ENCODE measurements at places on chromosomes 6 and 20.
A peak's percentile ranks its signal among the peaks of the same experiment; 100 is the strongest.

GRCh38 chr20:42260184-42260583, 642.0 kb upstream of the CHD6 start:
- no peaks in the 10 kb centered on the region for H3K36me3 ChIP-seq
- H3K4me1 ChIP-seq = no peaks in the 10 kb centered on the region
- H3K4me3 ChIP-seq = no peak overlapping the region
- DNase-seq = no peak

DNA sequence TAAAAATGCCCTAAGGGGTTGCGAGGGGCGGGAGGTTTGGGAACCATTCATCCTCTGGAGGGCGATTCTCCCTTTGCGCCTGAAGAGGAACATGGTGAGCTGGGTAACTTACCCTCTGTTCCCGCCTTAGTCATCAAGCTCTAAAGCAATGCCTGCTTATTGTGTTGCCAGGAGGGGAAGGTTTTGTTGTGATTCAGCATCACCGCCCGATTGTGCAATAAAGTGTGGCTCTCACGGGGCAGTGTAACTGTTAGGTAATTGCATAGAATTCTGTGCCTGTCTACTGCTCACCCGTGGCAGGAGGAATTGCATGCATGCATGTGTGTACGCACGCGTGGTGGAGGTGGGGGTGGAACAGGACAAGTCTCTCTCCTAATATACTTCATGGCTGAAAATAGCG, 95.5 kb upstream of the AGPAT4 start:
- peaks cover 7% of the 10 kb centered on the region for H3K4me1 ChIP-seq
- DNase-seq = peak; percentile 96
- H3K4me3 ChIP-seq = no peak overlapping the region
- H3K36me3 ChIP-seq = no peaks in the 10 kb centered on the region

- H3K27ac ChIP-seq = no peak overlapping the region
- H3K4me3 ChIP-seq = no peak overlapping the region
- H3K36me3 ChIP-seq = no peaks in the 10 kb centered on the region
- H3K4me1 ChIP-seq = peaks cover 22% of the 10 kb centered on the region
Observed at GRCh38 chr6:3334555-3334954, 75.8 kb downstream of the PSMG4 start.

DNA sequence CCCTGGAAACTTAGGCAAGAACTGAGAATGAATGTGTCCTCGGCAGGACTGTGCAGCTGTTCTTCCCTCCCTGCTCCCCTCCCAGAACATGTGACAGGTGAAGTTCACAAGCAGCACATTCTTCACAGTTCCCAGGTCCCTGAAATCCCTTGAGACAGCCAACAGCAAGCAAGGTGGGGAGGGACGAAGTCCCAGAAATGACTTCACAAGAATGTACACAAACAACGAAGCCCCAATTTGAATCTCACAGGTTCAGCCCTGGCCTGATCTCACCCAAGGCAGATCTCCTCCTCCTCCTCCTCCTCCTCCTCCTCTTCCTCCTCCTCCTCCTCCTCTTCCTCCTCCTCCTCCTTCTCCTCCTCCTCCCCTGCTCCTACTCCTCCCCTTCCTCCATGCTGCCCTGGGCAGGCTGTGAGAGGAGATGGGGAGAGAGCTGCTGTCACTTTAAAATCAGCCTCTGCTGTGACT, 32.4 kb downstream of the WRNIP1 start:
- no peaks in the 10 kb centered on the region for H3K36me3 ChIP-seq
- no peak overlapping the region for H3K27ac ChIP-seq
- peaks cover 4% of the 10 kb centered on the region for H3K4me1 ChIP-seq
- no peaks in the 10 kb centered on the region for H3K27me3 ChIP-seq
- no peak overlapping the region for H3K4me3 ChIP-seq

- H3K4me1 ChIP-seq = peaks cover 2% of the 10 kb centered on the region
- no peaks in the 10 kb centered on the region for H3K27me3 ChIP-seq
- DNase-seq = no peak
- H3K4me3 ChIP-seq = no peak overlapping the region
Observed at GRCh38 chr6:136677344-136677743, 114.9 kb downstream of the MAP3K5 start.

DNA sequence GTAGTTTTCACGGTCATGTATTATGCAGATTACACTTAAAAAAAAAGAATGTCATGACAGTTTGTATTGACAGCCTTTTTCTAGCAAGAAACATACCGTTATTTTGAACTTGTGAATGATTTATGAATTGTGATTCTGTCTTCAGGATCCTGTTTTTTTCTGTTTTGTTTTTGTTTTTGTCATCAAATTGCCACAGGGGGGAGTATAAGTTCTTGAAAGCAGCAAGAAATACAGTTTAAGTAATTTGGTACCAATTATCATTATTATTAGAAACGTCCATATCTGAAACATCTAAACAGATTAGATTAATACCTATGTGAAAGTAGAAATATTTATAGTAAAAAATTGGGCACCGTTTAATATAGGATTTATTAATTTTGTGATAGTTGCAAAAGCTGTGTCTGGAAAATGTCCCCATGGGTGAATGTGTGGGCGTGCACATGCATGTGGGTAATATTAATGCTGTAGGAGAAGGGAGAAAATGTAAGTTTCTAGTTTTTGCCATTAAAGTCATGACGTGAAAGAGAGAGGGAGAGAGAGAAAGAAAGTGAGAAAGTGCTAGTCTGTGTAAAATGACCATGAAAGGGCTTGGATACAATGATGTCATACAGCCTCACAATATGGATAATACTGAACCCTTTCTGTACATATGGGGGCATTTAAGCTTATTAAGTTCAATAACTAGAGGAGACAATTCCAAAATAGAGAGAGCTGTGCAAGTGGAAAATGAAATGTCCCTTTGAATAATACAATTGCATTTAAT, 9.4 kb upstream of the CCN2 start:
- H3K4me3 ChIP-seq = no peak overlapping the region
- no peak for DNase-seq
- peaks cover 9% of the 10 kb centered on the region for H3K4me1 ChIP-seq
- H3K36me3 ChIP-seq = no peaks in the 10 kb centered on the region

- no peak overlapping the region for H3K27ac ChIP-seq
- H3K4me3 ChIP-seq = no peak overlapping the region
- no peaks in the 10 kb centered on the region for H3K36me3 ChIP-seq
- DNase-seq = no peak
- H3K27me3 ChIP-seq = peaks cover 88% of the 10 kb centered on the region
Observed at GRCh38 chr6:10410207-10411050, 4.4 kb downstream of the TFAP2A start.

DNA sequence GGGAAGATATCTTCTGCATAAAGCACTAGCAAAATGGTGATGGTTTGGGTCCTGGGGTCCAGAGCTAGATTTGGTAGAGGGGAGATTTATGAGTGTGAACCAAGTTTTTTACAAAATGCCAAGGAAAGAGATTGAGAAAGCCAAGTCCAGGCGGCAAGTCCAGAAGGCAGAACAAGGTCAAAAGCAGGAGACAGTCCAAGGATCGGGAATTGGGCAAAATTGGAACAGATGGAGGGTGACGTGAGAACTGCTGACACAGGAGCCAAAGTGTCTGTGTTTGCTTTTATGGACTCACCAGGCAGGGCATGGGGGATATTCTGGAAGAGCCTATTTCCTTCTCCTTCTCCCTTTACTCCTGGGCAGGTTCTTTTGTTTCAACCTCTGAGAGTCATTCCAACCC, 4.1 kb downstream of the NHLRC1 start:
- no peaks in the 10 kb centered on the region for H3K36me3 ChIP-seq
- no peak overlapping the region for H3K27ac ChIP-seq
- no peaks in the 10 kb centered on the region for H3K27me3 ChIP-seq

GRCh38 chr6:123575188-123575587, 61.6 kb downstream of the TRDN start:
- H3K4me3 ChIP-seq = no peak overlapping the region
- no peaks in the 10 kb centered on the region for H3K27me3 ChIP-seq
- DNase-seq = no peak
- no peak overlapping the region for H3K27ac ChIP-seq

DNA sequence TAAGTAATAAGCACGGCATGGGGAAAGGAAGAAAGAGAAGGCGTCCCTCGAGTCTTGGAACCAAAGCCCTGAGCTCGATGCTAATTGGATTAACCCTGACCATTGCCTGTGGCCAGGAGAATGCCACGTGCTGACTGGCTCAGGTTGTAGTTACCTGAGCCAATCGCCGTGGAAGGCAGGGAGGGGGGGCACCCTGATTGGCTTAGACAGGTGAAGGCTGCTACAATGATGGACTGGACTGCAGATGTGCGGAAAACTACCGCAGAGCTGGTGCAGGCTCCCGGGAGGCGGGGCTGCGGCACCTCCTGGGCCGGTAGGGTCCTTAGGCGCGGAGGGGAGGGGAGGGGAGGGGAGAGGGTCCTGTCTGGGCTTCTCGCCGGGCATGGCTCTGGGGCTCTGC, 121.3 kb downstream of the TFAP2C start:
- no peaks in the 10 kb centered on the region for H3K4me1 ChIP-seq
- DNase-seq = no peak
- no peaks in the 10 kb centered on the region for H3K36me3 ChIP-seq

- DNase-seq = no peak
- H3K4me3 ChIP-seq = peak overlapping the region; percentile 85
- peaks cover 30% of the 10 kb centered on the region for H3K36me3 ChIP-seq
- H3K27ac ChIP-seq = peak overlapping the region; percentile 83
- H3K27me3 ChIP-seq = peaks cover 34% of the 10 kb centered on the region
Observed at GRCh38 chr6:132812756-132813172, 1.6 kb upstream of the RPS12 start.

DNA sequence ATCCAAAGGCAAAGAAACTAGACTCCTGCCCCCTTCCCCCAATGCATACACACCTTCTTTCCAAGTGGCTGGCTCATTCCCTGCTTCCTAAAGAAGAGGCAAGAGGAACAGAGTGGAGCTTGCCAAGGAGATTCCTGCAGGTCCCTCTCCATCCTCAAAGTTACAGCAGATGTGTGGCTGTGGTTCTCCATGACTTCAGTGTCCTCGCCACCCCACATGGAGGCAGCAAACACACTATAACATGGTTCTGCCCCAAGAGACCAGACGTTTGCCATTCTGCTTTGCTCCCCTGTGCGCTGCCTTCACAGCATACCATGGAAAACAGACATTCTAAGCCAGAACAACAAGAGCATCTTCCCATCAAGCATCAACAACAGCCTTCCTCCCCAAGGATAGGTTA, 84.4 kb downstream of the BACH2 start:
- no peaks in the 10 kb centered on the region for H3K36me3 ChIP-seq
- no peaks in the 10 kb centered on the region for H3K27me3 ChIP-seq
- DNase-seq = no peak

DNA sequence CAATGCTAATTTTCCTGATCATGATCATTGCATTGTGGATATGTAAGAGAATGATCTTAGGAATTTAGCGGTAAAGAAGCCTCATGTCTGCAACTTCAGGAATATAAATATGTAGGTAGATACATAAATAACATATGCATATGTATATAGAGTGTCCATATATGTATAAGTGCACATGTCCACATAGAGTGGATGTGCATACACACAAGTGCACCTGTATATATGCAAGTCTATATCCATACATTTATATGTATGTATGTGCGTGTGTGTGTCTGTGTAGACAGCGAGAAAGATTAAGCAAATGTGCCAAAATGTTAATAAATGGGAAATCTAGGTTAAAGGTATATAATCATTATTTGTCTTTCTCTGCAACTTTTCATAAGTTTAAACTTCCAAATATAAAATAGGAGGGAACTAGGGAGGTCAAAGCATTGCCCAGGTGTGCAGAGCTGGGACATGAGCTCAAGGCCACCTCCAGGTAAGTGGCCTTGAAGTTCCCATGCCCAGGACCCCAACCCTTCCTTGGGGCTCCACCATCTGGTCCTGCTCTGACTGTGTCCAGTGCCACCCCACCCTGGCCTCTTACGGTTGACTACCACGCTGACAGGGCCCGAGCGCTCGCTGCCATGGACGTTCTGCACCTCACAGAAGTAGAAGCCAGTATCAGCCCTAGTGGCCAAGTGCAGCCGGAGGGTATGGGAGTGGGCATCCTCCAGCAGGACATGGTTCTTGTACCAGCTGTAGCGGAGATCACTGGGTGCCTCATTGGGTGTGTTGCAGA, 9.6 kb downstream of the SIGLEC1 start:
- H3K27me3 ChIP-seq = no peaks in the 10 kb centered on the region
- no peak overlapping the region for H3K27ac ChIP-seq
- peak; percentile 47 for DNase-seq
- H3K4me3 ChIP-seq = no peak overlapping the region
- H3K4me1 ChIP-seq = no peaks in the 10 kb centered on the region

GRCh38 chr6:163249651-163250101, 164.8 kb upstream of the QKI start:
- no peaks in the 10 kb centered on the region for H3K36me3 ChIP-seq
- H3K27me3 ChIP-seq = no peaks in the 10 kb centered on the region
- no peaks in the 10 kb centered on the region for H3K4me1 ChIP-seq
- H3K4me3 ChIP-seq = no peak overlapping the region
